ENCODE measurements at places on chromosomes 5 and 9. TPM values are rescaled to one million over a fixed set of nuclear protein-coding genes. Genes with fewer than 3 reads are reported as not detected.

FOXD4L3 gene
- total RNA-seq = not detected

- H3K4me3 ChIP-seq = no peak overlapping the region
- H3K27ac ChIP-seq = peak overlapping the region; percentile 74
- no peaks in the 10 kb centered on the region for H3K36me3 ChIP-seq
- no peaks in the 10 kb centered on the region for H3K27me3 ChIP-seq
- peak; percentile 57 for DNase-seq
- peaks cover 36% of the 10 kb centered on the region for H3K4me1 ChIP-seq
These were observed 663.9 kb upstream of the RGMB start for GRCh38 chr5:98109561-98110006.

- peaks cover 63% of the 10 kb centered on the region for H3K36me3 ChIP-seq
- no peak overlapping the region for H3K4me3 ChIP-seq
- no peak for DNase-seq
- no peaks in the 10 kb centered on the region for H3K27me3 ChIP-seq
- peaks cover 21% of the 10 kb centered on the region for H3K4me1 ChIP-seq
These were observed 3.0 kb downstream of the GRK6 start for GRCh38 chr5:177429248-177430040.

DNA sequence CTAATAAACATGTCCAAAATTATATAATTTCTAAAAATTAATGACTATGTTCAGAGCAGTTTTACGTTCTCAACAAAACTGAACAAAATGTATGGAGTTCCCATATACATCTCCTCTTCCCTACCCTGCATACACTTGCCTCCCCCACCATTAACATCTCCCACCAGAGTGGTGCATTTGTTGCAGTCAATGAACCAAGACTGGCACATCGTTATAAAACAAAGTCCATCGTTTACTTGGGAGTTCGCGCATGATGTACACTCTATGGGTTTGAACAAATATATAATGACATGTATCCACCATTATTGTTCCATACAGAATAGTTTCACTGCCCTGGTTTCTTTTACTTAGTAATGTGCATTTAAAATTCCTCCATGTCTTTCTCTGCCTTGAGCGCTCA is 130.1 kb downstream of the APBA1 start:
- H3K4me1 ChIP-seq = no peaks in the 10 kb centered on the region
- no peak overlapping the region for H3K4me3 ChIP-seq
- no peak overlapping the region for H3K27ac ChIP-seq
- no peaks in the 10 kb centered on the region for H3K36me3 ChIP-seq
- no peak for DNase-seq

MEGF9 gene
- total RNA-seq = 5.1 TPM

CFAP77 gene
- not detected for total RNA-seq

GRCh38 chr5:133708331-133708850 is 96.0 kb upstream of the FSTL4 start:
- no peak overlapping the region for H3K4me3 ChIP-seq
- no peak for DNase-seq
- H3K4me1 ChIP-seq = peaks cover 26% of the 10 kb centered on the region
- H3K27me3 ChIP-seq = no peaks in the 10 kb centered on the region

DNA sequence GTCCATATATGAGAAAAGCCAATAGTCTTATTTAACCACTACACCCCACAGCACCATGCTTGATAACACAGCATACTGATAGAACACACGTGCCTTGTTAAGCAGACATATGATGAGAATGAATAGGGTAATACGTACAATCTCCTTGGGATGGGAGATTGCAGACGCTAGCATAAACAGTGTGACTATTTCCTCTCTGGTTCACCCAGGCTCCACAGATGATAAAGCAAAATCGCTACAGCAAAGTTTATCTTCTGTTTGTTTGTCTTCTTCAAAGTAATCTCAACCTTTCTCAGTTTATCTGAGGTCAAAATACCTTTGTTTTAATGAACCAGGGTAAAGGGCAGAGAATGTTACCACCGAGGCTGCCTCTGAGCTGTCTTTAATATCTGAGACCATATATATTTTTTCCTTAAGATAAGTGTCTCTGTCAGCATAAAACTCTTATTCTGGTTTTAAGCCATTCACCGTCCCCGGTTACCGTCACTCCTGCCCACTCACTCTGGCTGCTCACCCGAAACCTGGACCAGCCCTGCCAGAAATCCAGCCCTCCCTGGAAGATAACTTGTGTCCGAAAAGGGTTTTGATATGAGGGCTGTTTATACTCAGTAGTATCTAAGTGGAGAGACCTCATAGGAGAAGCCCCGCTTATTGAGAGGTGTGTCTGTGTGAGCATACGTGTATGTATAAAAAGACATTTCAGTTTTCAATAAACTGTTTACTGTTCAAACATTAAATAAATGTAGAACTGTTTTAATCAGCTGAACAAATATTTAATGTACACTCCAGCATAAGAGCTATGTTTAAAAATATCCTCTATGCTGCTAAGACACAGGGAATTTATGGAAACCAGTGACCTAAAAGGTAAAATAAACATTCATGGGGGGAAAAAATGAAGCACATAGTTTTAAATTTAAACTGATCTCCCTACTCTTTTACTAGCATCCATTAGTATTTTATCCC is 465.4 kb downstream of the RASEF start:
- H3K4me3 ChIP-seq = no peak overlapping the region
- H3K4me1 ChIP-seq = peaks cover 8% of the 10 kb centered on the region
- no peaks in the 10 kb centered on the region for H3K36me3 ChIP-seq
- no peaks in the 10 kb centered on the region for H3K27me3 ChIP-seq
- DNase-seq = no peak

DNA sequence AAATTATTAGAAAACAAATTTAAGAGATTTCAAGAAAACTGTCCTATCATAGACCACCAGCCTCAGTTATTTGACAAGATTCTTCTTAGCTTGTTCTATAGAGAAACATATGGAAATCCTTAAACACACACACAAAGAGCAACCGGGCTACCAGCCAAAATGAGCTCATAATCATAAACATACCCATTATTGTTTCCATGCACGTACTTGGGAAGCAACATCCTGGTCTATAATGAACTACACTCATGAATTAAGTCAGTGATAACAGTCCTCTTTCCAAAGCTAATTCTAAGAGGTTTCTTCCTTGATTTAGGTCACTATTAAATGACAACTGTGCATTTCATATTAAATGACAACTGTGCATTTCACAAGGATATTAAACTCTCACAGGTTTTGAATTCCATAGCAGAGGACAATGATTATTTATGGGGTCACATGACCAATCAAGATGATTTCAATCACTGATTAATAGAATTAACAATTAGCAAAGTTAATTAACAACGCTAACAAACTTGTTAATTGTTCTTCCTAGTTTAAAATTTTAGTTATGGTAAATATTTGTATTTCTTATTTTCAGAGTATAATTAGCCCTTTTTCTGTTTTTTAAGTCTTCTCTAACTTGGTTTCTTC is 77.0 kb downstream of the OXCT1 start:
- peaks cover 49% of the 10 kb centered on the region for H3K4me1 ChIP-seq
- DNase-seq = peak; percentile 72
- no peaks in the 10 kb centered on the region for H3K27me3 ChIP-seq
- H3K27ac ChIP-seq = peak overlapping the region; percentile 92
- H3K4me3 ChIP-seq = no peak overlapping the region
- H3K36me3 ChIP-seq = peaks cover 13% of the 10 kb centered on the region

OR1J2 gene
- total RNA-seq = not detected

DNA sequence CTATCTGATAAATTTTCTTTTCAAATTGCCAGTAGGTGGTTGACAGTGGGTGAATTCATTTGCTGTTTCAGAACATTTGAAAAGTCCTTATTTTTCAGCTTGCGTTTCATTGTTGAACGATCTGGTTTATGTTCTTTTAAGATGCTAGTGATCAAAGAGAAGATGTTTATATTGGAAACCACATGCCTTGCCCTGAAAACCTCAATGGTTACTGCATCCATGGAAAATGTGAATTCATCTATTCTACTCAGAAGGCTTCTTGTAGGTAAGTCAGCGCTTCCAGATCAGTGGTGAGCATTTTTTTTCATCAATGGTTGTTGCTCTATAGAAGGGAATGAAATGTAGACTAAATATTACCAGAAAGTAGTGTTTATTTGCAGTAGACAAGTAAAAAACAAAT is 16.6 kb upstream of the CAVIN4 start:
- H3K27ac ChIP-seq = no peak overlapping the region
- H3K4me3 ChIP-seq = no peak overlapping the region
- H3K36me3 ChIP-seq = no peaks in the 10 kb centered on the region
- DNase-seq = no peak
- no peaks in the 10 kb centered on the region for H3K27me3 ChIP-seq
- H3K4me1 ChIP-seq = no peaks in the 10 kb centered on the region

GRCh38 chr9:124964056-124964455 is 23.2 kb upstream of the GOLGA1 start:
- H3K27ac ChIP-seq = no peak overlapping the region
- no peak for DNase-seq
- no peak overlapping the region for H3K4me3 ChIP-seq
- H3K27me3 ChIP-seq = no peaks in the 10 kb centered on the region

GRCh38 chr5:138138949-138139780 is at the start of gene NME5:
TSS of gene NME5 (minus strand) at chr5:138139428. CDS start at chr5:138138780, 648 bp downstream.
- DNase-seq = no peak
- no peaks in the 10 kb centered on the region for H3K36me3 ChIP-seq
- no peak within 1 kb of the TSS for H3K4me3 ChIP-seq
- H3K27ac ChIP-seq = no peak within 1 kb of the TSS
- H3K4me1 ChIP-seq = no peaks in the 10 kb centered on the region

- no peaks in the 10 kb centered on the region for H3K27me3 ChIP-seq
- no peaks in the 10 kb centered on the region for H3K36me3 ChIP-seq
- H3K4me1 ChIP-seq = peaks cover 3% of the 10 kb centered on the region
- H3K27ac ChIP-seq = no peak overlapping the region
These were observed 44.4 kb downstream of the PARP8 start for GRCh38 chr5:50710838-50711237.

TRPM6 gene
- total RNA-seq = not detected

- H3K4me3 ChIP-seq = no peak overlapping the region
- no peak for DNase-seq
- no peaks in the 10 kb centered on the region for H3K27me3 ChIP-seq
- H3K27ac ChIP-seq = no peak overlapping the region
- peaks cover 10% of the 10 kb centered on the region for H3K36me3 ChIP-seq
These were observed 14.2 kb upstream of the KIF27 start for GRCh38 chr9:83935276-83935935.

CER1 gene
- not detected for total RNA-seq

DNA sequence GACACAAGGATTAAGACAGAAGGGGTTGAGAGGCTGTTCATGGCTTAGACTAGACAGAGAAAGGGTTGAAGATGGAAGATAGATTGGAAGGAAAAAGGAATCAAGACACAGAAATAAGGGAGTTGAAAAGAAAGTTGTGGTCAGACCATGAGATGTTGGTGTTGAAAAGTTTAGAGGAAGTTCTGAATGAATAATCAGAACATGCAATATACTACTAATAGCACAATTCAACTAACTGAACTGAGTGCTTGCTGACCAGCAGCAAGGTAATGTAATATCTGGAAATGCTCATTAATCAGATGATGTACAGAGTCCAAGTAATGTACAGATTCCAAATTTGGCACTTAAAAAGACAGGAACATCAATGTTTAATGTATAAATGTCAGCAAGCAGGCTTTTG is 10.6 kb upstream of the NNT start:
- no peak for DNase-seq
- no peaks in the 10 kb centered on the region for H3K36me3 ChIP-seq
- H3K27me3 ChIP-seq = no peaks in the 10 kb centered on the region
- H3K27ac ChIP-seq = no peak overlapping the region
- no peaks in the 10 kb centered on the region for H3K4me1 ChIP-seq
- H3K4me3 ChIP-seq = no peak overlapping the region

HSPA9 gene
- total RNA-seq = 665 TPM

DNA sequence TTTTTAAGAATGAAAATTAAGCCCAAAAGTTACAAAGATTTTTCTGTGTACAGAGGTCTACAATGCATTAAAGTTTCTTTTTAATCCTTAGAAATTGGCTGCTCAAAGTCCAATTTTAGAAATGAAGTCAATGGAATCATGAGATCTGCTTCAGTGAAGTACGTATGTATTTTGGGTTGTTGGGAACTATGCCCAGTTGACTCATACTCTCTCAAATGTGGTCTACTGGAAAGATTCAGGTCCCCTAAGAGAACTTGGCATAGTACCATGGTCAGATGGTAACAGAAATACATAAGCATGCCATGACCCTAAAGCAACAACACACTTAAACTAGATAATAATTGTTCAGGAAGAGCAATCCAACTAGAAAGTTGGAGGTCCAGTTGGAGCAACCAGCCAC is 23.0 kb downstream of the FBLL1 start:
- H3K27me3 ChIP-seq = no peaks in the 10 kb centered on the region
- DNase-seq = no peak
- no peaks in the 10 kb centered on the region for H3K4me1 ChIP-seq

DNA sequence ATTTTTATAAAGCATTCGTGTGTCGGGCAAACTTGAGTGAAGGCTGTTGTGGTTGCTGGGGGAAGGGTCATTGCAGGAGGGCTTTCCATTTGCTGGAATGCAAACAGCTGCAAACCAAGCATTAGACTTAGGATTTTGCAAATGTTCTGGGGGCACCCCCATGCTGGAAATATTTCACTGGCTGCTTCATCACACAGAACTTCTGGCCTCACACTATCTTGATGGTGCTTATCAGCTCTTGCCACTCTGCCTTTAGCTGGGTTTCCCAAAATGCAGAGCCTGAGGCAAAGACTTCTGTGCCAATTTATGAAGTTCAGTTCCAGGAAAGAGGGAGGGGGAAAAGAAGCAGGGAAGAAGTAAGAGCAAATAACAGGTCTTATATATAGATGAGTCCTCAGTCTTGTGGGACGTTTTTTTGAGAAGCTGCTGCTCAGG is 8.6 kb upstream of the COL15A1 start:
- DNase-seq = no peak
- no peak overlapping the region for H3K4me3 ChIP-seq
- H3K36me3 ChIP-seq = no peaks in the 10 kb centered on the region
- no peaks in the 10 kb centered on the region for H3K4me1 ChIP-seq
- H3K27me3 ChIP-seq = peaks cover 6% of the 10 kb centered on the region

GRCh38 chr9:38361473-38361850 is 31.0 kb upstream of the ALDH1B1 start:
- no peak overlapping the region for H3K27ac ChIP-seq
- H3K36me3 ChIP-seq = no peaks in the 10 kb centered on the region
- no peaks in the 10 kb centered on the region for H3K27me3 ChIP-seq
- H3K4me1 ChIP-seq = no peaks in the 10 kb centered on the region

JAKMIP2 gene
- 0.79 TPM for total RNA-seq

DNA sequence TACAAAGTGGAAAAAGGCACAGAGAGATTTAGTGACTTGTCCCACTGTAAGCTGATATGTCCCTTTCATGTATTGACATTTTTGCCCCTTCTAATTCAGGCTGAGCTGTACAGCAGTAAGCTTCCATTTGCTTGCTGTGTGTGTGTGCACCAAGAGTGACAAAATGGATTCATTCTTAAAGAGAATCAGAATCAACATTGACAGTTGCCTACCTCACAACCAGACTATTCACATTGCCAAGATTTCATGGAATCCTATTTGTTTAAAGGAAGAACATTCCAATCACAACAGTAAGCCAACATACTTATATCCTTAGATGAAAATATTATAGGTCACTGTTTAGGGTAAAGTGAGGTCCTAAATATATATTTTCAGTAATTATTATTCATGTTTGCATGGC is 102.6 kb downstream of the TMEM232 start:
- H3K27me3 ChIP-seq = 0 out of 2 replicates have a peak, but pooled peaks cover 2% of the 10 kb centered on the region
- no peak overlapping the region for H3K27ac ChIP-seq
- no peak overlapping the region for H3K4me3 ChIP-seq
- H3K36me3 ChIP-seq = no peaks in the 10 kb centered on the region
- DNase-seq = no peak
- H3K4me1 ChIP-seq = no peaks in the 10 kb centered on the region

GRCh38 chr5:84215521-84215920 is 169.2 kb downstream of the EDIL3 start:
- H3K27me3 ChIP-seq = no peaks in the 10 kb centered on the region
- DNase-seq = no peak
- no peaks in the 10 kb centered on the region for H3K4me1 ChIP-seq
- H3K36me3 ChIP-seq = peaks cover 16% of the 10 kb centered on the region
- no peak overlapping the region for H3K4me3 ChIP-seq

All from SJSA1 (cell line).